Mesenteric fat pad (tissue), 1 donor: ENCODE measurements at places on chromosomes 16 and 17. TPM values are rescaled to one million over a fixed set of nuclear protein-coding genes. Genes with fewer than 3 reads are reported as not detected.

The PIMREG gene
- not detected for total RNA-seq

The GPR142 gene
- total RNA-seq, result not detected

The KRT24 gene
- total RNA-seq, result not detected

The CPNE7 gene
- 1.3 TPM for total RNA-seq

The ADAM11 gene
- 0.67 TPM for total RNA-seq

The NPIPB13 gene
- 25.7 TPM for total RNA-seq

The NPW gene
- 0.58 TPM for total RNA-seq

The WNT3 gene
- 1.9 TPM for total RNA-seq

The CDR2L gene
- total RNA-seq, result 29.9 TPM

The TEX19 gene
- not detected for total RNA-seq

The ABCC12 gene
- not detected for total RNA-seq
